ENCODE measurements at places on chromosomes 5 and 9.

DNA sequence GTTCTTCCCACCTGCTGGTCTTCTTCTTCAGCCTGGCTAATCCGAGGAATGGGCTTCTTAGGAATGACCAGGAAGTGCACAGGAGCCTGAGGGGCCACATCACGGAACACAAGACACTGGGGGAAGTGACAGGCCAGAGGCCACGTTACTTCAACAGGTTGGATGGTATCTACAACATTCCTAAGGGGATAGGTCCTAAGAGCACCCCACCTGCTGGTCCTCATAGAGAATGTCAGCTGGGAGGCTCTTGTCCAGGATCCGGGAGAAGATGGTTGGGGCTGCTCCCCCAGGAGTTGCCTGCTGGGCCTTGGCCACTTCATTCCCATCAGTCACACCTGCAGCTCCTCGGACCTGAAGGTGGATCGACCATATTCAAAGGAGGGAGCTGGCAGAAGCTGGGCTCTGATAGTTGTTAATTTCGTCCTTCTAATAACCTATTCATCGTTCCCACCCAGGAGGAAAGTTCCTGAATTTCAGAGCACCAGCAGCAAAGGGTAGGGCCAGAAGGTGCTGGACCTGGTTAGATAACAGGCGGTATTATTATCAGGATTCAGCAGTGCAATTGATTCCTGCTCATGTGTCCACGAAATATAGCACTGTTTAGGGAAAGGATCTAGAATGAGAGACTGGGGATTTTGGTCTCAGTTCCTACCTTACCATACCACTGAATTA is 1.3 kb downstream of the HINT2 start:
- no peak for DNase-seq

DNA sequence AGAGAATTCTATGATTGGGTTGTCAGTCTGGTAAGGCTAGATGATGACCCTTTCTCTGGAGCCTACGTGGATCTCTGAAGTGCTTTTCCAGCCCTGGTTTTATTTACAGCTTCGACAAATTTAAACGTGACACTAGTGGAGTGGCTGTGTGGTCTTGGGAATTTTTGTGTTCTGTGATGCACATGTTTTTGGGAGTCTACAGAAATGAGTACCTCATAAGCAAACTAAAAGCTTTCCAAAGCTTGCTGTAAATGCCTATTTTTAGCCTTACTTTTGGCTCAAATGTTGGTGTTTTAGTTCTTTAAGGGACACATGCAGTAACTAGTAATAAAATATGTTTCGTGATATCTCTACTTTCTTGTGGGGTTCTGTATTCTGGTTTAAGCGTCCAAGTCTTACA is 3.3 kb downstream of the LARP1 start:
- no peak for DNase-seq

GRCh38 chr5:74506119-74506518 is 134.4 kb downstream of the ENC1 start:
- no peak for DNase-seq

DNA sequence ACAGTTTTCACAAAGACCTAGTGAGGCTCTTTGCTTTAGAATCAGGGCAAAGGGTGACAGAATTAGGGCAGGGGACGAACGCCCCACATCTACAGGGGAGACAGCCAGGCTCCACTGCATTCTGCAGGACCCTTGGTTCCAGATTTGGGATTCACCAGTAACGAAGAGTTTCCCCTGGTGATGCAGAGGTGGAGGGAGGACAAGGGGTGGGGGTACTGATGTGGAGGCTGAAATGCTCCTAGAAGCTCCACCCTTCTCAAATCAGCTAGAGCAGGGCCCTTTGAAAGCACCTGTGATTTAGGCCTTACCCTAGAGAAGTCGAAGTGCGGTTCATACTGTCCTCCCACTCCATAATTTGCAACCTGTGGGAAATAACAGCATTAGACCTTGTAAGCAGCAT is 29.1 kb downstream of the P4HA2 start:
- DNase-seq, result no peak

GRCh38 chr5:99104538-99105132 is 175.8 kb upstream of the CHD1 start:
- DNase-seq, result peak; percentile 54

DNA sequence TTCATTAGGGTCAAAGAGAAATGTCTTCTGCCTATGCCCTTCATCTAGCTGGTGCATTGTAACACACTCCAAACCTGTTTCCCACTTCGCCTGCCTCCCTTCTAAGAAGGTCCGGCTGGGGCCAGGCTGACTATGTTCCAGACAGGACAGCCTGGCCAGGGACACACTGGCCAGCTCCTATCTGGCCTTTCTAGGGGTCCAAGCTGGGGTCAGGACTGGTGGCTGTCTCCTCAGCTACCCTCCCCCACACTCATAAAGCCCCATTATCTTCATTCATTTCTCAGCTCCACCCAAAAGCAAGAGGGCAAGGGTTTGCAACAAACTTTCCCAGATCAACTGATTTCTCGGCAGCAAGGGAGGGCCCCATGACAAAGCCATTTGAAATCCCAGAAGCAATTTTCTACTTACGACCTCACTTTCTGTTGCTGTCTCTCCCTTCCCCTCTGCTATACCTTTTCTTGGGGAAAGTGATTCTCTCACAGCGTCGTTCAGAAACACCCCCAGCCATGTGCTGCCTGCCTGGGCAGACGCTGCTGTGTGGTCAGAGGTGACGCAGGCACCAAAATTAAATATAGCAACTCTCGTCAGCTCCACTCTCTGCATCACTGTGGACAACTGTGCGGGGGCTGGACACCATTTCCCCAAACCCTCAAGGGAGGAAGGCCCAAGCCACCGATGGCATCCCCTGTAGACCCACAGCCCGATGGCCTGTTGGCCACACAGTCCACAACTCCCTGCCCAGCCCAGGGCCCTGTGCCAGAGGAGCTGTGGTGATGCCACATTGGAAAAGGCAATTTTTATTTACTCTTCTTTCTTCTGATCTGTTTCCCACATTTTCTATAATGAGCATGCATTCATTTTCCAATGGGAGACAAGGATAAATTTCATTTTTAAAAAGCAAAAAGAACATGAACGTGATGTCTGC is 6.1 kb downstream of the IL13 start:
- no peak for DNase-seq

GRCh38 chr5:115578657-115579056 is 23.6 kb downstream of the TICAM2 start:
- no peak for DNase-seq

DNA sequence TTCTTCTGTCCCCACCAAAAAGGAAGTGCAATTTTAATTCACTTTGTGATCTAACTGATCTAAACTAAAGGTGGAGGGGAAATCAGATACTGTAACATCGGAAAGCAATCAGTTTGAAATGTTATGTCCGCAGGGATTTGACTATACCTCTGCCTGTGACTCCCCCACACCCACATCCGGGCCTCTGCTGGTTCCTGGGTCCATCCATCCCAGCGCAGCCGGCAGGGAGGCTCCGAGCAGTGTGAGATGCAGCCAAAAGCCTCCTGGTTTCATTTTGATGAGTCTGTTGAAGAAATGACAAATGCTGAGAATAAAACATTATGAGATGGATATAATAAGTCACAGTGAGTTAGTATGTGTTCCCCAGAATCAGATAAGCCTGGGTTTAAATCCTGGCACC is 8.6 kb downstream of the FSTL4 start:
- no peak for DNase-seq

- no peak for DNase-seq
Measured at GRCh38 chr9:10605388-10605787, 7.4 kb downstream of the PTPRD start.

DNA sequence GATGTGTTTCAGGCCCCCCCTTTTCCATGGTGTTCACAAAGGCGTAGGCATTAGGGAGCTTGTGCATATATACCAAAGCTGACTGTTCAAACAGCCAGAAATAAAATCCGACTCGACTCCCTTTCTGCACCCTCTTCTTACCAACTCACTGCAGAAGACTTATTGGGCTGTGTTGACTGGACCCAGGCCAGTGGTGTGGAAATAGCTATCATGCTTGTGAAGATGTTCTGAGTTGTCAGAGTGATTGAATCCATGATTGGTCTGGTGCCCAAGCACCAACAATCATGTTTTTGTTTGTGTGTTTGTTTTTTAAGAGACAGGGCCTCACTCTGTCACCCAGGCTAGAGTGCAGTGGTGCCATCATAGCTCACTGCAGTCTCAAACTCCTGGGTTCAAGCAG is 21.6 kb downstream of the TJP2 start:
- DNase-seq, result no peak

DNA sequence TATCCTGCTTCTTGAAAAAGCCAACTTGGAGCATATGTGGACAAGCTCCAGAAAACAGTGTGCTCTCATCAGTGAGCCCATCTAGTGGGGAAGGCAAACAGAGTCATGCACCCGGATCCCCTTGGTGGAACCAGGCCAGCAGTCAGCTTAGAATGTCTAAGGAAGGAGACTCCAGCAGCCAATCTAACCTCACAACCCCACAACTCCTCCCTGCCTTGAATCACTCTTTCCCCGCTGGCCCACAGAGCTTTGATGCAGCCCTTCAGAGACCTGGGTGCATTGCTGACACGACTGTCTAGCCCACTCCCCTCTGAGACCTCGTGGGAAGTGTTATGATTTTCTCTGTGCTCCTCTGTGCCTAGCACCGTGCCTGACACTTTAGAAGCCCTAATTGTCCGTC is 623.7 kb downstream of the BNC2 start:
- no peak for DNase-seq

DNA sequence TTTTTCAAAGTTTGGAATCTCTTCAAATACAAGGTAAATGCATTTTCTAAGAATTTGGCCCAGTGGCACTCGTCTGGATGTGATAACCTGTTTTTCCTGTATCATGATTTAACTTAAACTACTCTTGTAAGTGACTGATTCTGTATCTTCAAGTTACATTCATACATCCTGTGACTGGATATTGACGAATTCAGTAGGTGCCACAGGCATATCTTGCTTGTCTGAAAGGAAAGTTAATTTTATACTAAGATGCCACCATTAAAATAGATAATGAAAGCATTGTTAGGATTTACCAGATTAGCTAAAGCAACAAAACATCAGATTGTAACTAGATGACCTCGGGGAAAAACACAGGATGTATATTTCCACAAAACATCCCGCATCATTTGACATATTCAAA is 175.3 kb upstream of the ZNF608 start:
- no peak for DNase-seq

DNA sequence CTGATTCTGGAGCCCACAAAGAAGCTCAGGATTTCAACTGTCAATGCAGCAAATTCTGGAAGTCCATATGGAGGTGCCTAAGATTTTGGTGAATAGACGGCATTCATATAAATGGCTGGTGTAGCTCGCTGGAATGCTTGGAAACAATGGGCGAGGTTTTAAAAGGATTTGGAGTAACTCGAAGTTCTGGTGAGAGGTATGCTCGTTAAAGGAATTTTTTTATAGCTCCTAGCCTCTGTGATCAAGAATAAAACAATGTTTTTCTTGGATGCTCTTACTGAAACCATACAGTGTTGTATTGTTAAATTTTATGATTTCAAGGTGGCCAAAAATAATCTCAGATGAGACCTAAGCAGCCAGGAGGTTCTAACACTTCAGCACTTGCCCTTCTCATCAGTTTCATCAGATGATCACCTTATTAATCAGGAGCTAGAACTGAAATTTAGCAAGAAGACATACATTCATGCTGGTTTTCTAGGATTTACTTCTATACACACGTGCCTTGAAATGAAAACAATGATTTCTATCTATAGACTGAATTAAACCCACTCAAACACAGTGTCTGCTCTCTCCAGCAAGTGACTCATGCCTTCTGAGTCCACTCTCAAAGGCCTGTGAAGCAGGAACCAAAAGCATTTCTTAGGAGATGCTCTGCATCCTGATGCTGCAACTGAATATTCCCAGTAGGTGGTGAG is 79.2 kb downstream of the OTULIN start:
- DNase-seq, result no peak

- DNase-seq, result no peak
Measured at GRCh38 chr5:52863715-52864290, 76.1 kb downstream of the ITGA1 start.

DNA sequence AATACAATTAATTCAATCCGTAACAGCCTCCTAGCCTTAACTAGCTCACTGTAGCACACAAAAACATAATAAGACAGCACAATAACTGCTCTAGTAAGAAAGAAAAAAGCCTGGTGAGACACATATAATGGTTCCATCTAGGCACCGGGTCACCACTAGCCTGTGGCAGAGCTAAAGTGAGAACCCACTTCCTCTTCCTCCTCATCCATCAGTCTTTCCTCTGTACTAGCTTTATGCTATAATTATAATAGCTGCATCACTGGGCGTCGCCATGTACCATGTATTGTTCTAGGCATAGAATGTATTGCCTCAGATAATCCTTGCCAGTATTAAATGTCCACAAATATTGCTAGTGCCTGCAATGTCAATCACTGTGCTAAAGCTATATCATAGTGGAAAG is 23.1 kb downstream of the ADRB2 start:
- DNase-seq, result peak; percentile 20

DNA sequence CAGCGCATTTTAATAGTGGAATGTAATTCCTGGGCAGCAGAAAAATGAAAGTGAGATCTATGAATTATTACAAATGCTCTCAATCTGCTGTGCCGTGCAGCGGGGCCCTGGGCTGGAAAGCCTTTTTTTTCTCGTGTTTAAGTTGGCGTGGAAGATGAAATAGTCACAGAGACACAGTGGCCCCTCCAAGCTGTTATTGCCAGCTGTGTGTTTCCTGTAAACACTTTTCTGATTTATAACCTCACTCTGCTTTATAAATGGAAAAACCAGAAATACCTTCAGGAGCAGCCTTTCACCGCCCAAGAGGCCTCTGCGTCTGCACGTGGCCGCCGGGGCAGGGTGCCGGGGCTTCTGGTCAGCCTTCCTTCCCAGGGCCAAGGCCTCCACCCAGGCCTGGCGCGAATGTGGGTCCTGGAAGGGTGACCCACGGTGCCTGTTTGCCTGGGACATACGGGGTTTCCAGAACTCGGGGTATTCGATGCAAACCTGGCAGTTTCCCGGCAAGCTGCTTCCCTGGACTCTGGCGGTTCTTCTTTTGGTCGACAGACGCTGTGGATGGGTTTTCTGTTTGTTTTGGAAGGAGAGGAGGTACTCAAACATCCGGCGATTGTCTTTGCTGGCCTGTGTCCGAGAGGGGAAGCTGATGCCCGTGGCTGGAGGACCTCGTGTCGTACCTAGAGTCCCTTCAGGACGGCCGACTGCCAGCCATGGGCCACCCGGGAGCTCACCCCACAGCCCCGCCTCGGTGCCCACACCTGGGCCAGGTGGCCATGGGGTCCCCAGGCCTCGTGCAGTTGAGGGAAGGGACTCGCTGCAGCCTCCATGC is 256.7 kb downstream of the PARP8 start:
- no peak for DNase-seq

DNA sequence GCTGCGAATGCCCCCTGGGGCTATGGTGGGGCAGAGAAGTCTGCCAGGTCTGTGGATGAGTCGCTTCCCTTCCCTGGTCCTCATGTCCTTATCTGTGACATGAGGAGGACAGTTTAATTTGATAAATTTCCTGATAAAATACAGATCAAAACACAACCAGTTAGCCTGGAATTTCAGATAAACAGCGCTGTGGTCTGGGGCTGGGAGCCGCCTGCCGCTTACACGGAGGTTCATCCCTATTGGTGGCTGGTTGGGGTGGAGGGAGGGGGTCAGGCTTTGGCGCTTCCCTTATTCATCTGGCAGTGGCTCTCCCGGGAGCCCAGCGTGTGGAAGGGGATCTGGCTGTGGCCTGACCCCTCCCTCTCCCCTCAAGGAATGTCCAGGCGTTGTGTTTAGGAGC is 17.9 kb downstream of the CRB2 start:
- peak; percentile 44 for DNase-seq

Measured in common myeloid progenitor, CD34-positive (primary cell).